ENCODE measurements at places on chromosomes 13 and 19.

GRCh38 chr19:7657131-7657751 lies 11.6 kb upstream of the RETN start:
- no peak for DNase-seq

- no peak for DNase-seq
These were observed 30.0 kb downstream of the MYO9B start for GRCh38 chr19:17105556-17105955.

- no peak for DNase-seq
These were observed 337.0 kb upstream of the SLC10A2 start for GRCh38 chr13:103403148-103403740.

GRCh38 chr13:73677048-73677601 lies 457.1 kb downstream of the KLF12 start:
- DNase-seq: no peak

- no peak for DNase-seq
These were observed 64.2 kb downstream of the ARHGAP35 start for GRCh38 chr19:46924874-46925547.
